GM12891 (cell line): ENCODE measurements at places on chromosomes 12 and 14.

DNA sequence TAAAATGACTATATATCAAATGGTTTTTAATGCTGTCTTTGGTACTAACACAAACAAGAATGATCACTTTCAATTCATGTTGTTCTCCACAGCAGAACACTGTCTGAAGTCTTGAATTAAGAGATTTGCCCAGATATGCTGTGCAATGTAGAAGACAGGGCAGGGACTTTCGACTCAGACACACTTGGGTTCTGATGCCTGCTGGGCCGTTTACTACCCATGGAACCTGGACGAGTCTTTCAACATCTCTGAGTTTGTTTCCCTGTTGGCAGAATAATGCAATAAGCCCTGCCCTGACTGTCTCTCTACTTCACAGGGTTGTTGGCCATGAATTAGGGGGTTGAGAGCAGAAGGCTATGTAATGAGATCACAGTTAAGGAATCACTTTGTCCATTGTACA lies 162.6 kb upstream of the TMPO start:
- DNase-seq = no peak

- no peak for DNase-seq
These were observed 25.6 kb downstream of the MGAT4C start for GRCh38 chr12:86230516-86231146.

- DNase-seq = no peak
These were observed 33.2 kb downstream of the EFCAB11 start for GRCh38 chr14:89921346-89921745.

GRCh38 chr14:86464341-86464740 lies 934.4 kb downstream of the FLRT2 start:
- no peak for DNase-seq

GRCh38 chr14:78524196-78524595 lies 354.0 kb downstream of the NRXN3 start:
- DNase-seq = no peak

DNA sequence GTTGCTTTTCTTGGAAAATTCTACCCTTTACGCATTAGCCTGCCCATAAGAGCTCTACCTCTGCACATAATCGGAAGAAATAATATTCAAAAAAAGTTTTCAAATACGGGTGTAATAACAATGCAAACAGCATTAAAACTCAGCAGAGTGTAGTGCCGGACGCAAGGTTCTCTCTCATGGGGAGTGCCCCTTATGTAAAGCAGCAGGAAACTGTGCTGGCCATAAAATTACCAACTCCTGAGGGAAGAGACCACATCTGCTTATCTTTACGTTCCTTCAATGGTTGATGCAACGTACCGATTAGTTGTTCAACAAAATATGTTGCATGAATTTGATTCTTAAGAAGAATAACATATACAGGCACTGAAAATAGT lies 118.7 kb upstream of the TMCC3 start:
- no peak for DNase-seq

GRCh38 chr12:67705394-67706370 lies 57.1 kb downstream of the DYRK2 start:
- no peak for DNase-seq

- DNase-seq = no peak
These were observed 56.4 kb downstream of the PPP2R5E start for GRCh38 chr14:63486738-63487137.

GRCh38 chr12:27802511-27802910 lies 22.5 kb upstream of the MANSC4 start:
- no peak for DNase-seq

- DNase-seq = no peak
These were observed 15.6 kb downstream of the CCER1 start for GRCh38 chr12:90939382-90939781.

DNA sequence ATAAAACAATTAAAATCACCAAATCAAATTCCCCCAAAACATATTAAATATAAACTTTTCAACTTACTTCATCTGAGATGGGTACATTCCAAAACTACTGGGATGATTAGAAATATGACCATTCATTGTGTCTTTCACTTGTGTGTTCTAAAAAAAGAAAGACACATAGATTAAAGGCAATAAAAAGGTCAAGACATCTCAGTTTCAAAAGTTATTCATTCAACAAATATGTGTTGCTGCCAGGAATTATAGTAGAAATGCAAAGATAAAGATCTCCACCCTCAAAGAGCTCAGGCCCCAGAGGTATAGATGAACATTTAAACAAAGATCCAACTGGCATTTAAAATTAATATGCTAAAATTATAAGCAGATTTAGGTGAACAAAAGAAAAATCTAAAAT lies 106.4 kb downstream of the EPS8 start:
- no peak for DNase-seq

DNA sequence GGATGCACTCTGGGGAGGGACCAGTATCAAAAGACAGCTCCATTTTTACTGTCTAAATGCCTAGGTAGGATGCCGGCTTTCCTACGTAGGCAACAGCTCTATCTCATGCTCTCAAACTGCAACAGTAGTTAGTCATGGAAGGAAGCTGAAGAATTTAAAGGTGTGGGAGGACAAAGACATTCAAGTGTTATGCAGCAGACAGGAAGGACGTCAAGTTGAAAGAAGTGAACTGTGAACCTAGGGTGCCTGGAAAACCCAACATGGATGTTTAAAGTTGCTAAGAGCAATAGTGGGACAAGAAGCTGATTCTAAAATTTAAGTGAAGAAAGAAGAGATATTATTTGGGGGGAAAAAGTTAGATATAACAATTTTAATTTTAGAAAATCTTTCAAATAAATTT lies 5.9 kb downstream of the SEC23A start:
- DNase-seq = no peak
